ENCODE measurements at places on chromosomes 13 and 19. TPM values are rescaled to one million over a fixed set of nuclear protein-coding genes. Genes with fewer than 3 reads are reported as not detected.

- H3K4me1 ChIP-seq = no peaks in the 10 kb centered on the region
- H3K36me3 ChIP-seq = no peaks in the 10 kb centered on the region
- no peak for DNase-seq
- H3K27me3 ChIP-seq = no peaks in the 10 kb centered on the region
These were observed 162.8 kb upstream of the SOX1 start for GRCh38 chr13:111904166-111904565.

Gene NFKBIB
- 15.4 TPM for total RNA-seq

GRCh38 chr13:66995203-66995611 lies 234.9 kb downstream of the PCDH9 start:
- H3K4me3 ChIP-seq = no peak overlapping the region
- H3K4me1 ChIP-seq = no peaks in the 10 kb centered on the region
- H3K27ac ChIP-seq = no peak overlapping the region
- no peaks in the 10 kb centered on the region for H3K36me3 ChIP-seq
- H3K27me3 ChIP-seq = no peaks in the 10 kb centered on the region

Gene SIGLEC12
- total RNA-seq = not detected

DNA sequence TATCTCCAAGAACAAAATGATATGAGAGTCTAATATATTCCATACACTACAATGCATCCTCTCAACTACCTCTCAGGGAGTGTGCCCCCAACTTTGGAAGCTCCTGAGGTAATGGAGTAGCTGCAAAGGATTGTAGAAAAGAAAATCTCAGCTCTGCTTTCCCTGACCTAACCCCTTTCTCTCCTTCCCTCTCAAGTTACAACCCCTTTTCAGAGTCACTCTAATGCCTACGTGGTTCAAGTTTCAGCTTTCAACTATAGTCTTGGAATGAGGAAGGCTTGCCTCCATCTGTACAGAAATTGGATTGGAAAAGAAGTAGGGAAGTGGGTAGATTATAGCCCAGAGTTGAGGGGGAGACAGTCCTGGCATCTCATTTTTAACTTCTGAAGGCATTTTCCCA lies 256.0 kb downstream of the PCDH9 start:
- H3K27me3 ChIP-seq = no peaks in the 10 kb centered on the region
- no peak overlapping the region for H3K4me3 ChIP-seq
- H3K36me3 ChIP-seq = no peaks in the 10 kb centered on the region
- no peaks in the 10 kb centered on the region for H3K4me1 ChIP-seq
- H3K27ac ChIP-seq = no peak overlapping the region

Gene CYP4F12
- not detected for total RNA-seq

DNA sequence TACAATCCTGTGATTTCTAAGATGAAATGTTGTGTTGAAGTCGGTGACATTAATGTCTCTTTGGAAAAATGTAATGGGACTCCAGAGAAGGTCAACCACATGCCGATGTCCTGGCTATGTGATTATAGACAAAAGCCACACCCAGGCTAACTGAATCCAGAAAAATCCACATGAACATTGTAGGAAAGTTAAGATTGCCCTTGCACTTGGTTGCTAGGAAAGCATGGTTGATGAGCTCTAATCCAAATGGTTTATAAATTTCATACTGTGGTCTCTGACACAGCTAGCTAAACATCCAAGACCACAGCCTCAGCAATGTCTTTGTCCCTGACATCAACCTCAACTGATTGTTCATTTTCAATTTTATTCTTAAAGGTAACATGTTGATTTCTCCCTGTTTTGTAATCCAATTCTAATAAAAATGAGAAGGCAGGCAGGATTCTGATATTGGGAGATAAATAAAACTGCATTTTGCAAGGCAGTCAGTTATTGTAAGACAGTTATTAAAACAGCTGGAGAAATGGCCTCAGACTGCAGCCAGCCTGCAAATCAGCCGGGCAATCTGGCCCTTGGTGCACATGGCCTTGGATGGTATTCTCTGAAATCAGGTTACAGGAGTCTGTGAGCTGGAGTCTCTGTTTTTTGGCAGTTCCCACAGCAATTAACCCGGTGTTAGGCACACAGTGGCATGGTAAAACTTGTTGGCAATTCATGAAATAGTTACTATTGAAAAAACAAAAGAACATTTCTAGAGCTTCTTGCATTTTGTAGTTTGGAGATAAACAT lies 93.9 kb downstream of the STARD13 start:
- DNase-seq = peak; percentile 36
- H3K27ac ChIP-seq = peak overlapping the region; percentile 17
- H3K4me1 ChIP-seq = peaks cover 67% of the 10 kb centered on the region
- H3K27me3 ChIP-seq = no peaks in the 10 kb centered on the region
- no peak overlapping the region for H3K4me3 ChIP-seq

GRCh38 chr19:5547881-5548280 lies 19.9 kb downstream of the TINCR start:
- H3K4me1 ChIP-seq = no peaks in the 10 kb centered on the region
- peak; percentile 57 for DNase-seq
- no peak overlapping the region for H3K27ac ChIP-seq

Gene SLC8A2
- total RNA-seq = 0.38 TPM

Gene OVOL3
- not detected for total RNA-seq

Gene ZNF583
- total RNA-seq = 8.0 TPM

GRCh38 chr13:87887459-87888123 lies 216.4 kb downstream of the SLITRK5 start:
- DNase-seq = no peak
- H3K27ac ChIP-seq = no peak overlapping the region
- no peaks in the 10 kb centered on the region for H3K27me3 ChIP-seq
- no peaks in the 10 kb centered on the region for H3K4me1 ChIP-seq
- H3K4me3 ChIP-seq = no peak overlapping the region

Gene FFAR1
- total RNA-seq = not detected

Gene SIGLEC5
- total RNA-seq = not detected

Gene KLC3
- not detected for total RNA-seq
